ENCODE measurements at places on chromosomes 1 and 21.

DNA sequence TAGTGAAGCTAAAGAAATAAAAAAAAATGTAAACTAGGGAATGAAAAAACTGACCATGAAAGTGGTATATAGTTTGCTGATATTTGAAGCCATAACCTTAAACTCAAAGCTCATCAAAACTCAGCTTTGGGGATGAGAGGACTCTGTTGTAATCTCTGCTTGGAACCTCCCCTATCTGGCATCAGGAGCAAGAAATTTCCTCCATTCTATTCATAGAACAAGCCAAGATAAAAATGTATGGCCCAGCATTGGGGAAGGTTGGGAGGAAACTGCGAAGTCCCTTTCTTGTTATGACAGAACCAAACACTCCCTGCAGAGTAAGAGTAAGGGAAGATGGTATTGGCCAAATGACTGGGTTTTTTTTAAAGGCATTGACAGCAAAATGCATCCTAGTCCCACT is 35.6 kb downstream of the MCOLN2 start:
- no peak for DNase-seq

DNA sequence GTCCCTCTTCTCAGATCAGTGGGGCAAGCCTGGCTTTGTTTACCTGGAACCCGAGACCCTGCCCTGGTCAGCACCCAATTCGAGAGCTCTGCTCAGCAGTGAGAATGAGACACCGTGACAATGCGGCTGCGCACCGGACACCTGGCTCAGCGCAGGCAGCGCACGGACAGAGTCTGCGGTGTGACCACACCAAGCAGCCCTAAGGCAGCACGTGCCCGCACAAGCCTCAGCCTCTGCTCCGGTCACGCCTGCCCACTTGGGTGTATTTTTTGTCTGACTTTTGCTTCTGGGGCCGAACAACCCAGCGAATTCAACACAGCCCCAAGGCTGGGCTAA is 4.7 kb downstream of the KRTAP10-8 start:
- no peak for DNase-seq

DNA sequence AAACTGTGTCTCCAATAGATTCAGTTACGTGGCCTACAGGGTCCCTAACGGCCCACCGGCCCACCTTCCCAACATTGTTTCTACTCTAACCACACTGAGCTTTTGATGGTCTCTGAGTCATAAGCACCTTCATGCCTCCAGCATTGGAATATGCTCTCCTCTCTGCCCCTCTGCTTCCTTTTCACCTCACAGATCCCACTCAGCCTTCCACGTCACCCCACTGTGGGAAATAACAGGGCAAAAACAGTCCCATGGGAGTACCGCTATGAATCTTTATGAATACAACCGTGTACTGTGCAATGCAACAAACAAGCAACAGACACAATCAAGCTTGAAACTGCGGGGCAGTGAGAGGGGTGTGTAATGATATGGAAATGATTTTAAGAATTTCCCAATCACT is 5.3 kb upstream of the SARS1 start:
- DNase-seq: no peak

DNA sequence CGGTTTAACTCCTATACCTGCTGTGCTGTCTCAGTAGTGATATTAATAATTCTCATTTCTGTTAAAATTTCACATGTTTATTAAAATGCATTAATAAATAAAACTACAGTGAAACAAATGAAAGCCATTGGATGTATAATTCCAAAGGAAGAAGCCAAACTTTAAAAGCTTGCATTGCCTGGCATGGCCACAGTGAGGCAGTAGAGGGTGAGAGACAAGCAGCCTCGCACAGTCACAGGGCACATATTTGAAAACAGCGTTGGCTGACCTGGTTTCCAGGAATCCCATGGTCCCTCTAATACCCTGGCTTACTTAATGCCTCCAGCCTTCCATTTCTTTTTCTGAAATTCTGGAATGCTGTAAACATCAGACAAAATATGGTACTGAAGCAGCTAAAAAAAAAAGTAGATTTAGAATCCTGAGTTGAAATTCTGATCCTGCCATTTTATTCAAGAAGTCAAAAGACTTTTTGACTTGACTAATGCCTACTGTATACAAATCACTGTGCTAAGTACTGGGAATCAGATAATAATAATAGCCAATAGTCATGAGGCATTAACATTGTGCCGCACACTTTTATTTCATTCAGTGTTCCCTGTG is 6.7 kb upstream of the RNASEL start:
- no peak for DNase-seq

DNA sequence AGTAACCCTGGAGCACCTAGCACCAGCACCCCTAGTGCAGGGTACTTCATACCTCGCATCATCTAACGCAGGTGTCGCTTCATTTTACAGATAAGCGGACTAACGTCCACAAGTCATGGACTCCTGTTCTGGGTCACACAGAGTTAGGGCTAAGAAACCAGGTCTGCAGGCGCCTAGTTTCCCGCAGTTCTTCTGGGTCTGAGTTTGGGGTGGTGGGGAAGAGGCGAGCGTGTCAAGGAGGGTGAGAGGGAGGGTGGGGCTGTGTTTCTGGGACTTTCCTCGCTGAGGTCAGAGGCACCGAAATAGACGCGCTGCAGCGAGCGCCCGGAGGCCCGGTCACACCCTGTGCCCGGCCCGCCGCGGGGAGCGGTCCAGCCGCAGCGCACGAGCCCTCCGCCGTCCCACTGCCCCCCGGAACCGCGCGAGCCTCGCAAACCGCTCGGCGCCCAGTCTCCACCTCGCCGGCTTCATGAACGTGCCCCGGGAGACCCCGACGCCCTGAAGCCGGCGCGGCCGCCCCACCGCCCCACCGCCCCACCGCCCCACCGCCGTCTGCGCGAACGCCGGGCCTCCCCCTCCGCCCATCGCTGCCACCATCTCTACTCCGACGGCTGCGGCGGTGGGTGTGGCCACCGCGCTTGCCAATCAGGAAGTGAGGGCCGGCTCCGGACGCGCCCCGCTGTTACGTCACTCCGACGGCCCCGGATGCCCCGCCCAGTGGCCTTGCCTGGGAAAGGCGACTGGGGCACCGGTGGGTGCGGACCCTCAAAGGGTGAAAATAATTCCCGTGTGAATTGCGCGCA is 12.3 kb downstream of the IFI6 start:
- peak; percentile 39 for DNase-seq

GRCh38 chr1:61268546-61269240 is 186.3 kb downstream of the NFIA start:
- no peak for DNase-seq
